Fibroblast of mammary gland (primary cell): ENCODE measurements at places on chromosomes 16 and 17.

DNA sequence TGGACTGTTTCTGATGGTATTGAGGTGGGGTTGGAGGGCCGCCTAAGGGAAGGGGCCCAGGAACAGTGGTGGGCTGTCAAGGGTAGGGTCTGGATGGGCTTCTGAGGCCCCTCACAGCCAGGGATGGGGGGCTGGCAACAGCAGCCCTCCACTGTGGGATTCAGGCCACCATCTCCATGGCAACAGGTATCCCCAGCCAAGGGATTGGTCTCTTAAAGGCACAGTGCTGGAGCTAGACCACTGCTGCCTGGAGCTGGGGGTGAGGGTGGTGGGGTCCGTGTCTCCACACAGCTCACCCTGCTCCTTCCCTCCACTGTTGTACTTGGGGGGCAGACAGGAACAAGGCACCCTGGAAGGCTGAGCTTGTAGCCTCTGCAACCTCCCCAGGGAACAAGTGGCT lies 41.8 kb downstream of the PSME3IP1 start:
- no peak for DNase-seq

GRCh38 chr17:48351911-48352332 lies 78.1 kb downstream of the SKAP1 start:
- peak; percentile 66 for DNase-seq

DNA sequence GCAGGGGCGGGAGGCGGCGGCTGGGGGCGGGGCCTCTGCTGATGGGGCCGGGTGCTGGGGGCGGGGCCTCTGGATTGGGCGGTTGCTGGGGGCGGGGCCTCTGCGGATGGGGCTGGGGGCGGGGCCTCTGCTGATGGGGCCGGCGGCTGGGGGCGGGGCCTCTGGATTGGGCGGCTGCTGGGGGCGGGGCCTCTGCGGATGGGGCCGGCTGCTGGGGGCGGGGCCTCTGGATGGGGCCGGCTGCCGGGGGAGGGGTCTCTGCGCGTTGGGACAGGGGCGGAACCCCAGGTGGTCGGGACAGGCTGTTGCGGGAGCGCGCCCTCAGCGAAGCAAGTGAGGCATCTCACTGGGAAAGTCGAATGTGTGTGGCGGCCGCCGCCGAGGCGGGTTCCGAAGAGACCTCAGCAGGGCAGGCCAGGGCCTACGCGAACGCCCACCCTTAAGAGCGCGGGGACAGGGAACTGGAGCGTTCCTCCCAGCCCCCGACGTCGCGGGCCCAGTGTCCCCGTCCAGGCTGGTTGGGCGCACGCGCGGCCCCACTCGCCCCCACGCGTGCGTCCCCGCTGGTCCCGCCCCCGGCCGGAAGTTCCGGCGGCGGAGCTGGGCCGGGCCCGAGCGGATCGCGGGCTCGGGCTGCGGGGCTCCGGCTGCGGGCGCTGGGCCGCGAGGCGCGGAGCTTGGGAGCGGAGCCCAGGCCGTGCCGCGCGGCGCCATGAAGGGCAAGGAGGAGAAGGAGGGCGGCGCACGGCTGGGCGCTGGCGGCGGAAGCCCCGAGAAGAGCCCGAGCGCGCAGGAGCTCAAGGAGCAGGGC lies at the start of gene STUB1:
Gene STUB1, plus strand, starts transcription at position 597 of the 811 bp plus-strand sequence. Its CDS starts 116 bp downstream, at position 713.
- peak; percentile 76 for DNase-seq

GRCh38 chr16:12971241-12971640 lies 69.8 kb downstream of the SHISA9 start:
- peak; percentile 88 for DNase-seq

DNA sequence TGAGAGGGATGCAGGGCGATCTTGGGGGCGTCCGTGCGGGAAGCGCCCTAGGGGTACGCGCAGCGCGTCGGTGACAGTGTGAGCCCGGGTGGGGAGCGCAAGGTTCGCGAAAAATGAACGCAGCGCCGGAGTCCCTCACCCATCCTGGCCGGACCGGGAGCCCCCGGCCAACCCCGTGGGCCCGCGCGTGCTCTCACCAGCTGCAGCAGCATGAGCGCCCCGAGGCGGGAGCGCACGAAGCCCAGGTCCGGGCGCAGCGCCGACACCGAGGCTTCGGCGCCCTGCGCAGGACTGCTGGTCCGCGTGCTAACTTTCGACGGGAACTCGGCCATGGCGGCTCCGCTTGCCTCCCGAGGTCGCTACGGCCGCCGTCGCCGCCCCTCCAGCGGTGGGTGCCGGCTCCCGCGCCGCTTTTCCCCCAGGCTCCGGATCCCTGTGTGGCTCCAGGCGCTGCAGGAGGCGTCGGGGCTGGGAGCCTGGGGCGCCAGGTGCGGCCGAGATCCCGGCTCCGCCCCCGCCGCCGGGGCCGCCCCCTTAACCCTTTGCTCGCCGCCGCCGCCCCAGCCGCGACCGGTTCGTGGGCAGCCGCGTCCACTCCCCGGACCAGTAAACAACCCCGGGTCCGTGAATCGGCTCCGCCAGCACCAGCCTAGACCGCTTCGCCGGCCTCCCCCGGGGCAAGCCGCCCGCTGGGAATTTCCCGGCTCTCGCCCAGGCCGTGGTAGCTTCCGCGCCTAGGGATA lies at the start of gene PLLP:
Gene PLLP, minus strand, starts transcription at position 464 of the 743 bp plus-strand sequence. Its CDS starts 132 bp downstream, at position 332.
- DNase-seq = no peak

GRCh38 chr17:29931231-29931932 lies 1.4 kb upstream of the SSH2 start:
- DNase-seq = peak; percentile 80

DNA sequence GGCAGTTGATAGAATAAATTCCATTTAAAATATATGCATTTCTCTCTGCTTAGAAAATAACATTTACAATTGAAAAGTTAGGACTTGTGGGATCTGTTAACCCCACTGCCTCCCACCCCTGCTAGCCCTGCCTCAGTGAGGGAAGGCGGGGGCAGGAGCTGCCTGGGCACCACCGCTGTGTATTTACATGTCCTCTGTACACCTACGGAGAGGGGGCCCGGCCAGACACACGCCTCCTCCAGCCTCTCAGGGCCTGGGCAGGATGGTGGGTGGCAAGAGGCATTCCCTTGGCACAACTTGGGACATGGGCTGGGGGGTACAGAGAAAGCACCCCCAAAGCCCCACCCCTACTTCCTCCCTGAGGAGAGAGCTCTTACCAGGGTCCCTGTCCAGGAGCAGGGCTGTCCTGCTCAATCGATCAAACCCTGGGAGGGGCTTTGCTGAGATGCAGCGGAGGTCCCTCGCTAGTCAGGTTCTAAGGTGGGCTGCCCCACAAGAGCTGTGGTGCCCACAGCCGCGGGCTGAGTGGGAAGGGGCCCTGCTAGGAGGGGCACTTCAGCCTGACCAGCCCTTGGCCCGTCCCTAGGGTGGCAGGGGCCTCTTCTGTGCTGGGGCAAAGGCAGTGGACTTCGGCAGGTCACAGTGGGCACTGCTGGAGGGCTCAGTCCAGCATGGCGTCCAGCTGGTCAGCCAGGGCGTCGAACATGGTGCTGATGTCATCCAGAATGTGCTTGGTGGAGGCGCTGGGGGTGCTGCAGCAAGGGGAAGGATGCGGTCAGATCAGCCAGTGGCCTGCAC lies 14.7 kb downstream of the CASKIN2 start:
- no peak for DNase-seq

- peak; percentile 44 for DNase-seq
Measured at GRCh38 chr17:55159251-55159650, 105.5 kb upstream of the HLF start.
